HT1080 (cell line): ENCODE measurements at places on chromosomes 1 and 21. TPM values are rescaled to one million over a fixed set of nuclear protein-coding genes. Genes with fewer than 3 reads are reported as not detected.

Gene ERICH3
- total RNA-seq: 0.05 TPM in 1 of 2 replicates, not detected in the other

Gene SPRR1B
- total RNA-seq: not detected in 2 replicates

Gene WDR77
- total RNA-seq: 114 and 129 TPM in 2 replicates

Gene PGLYRP4
- not detected in 2 replicates for total RNA-seq

Gene DNASE2B
- not detected in 2 replicates for total RNA-seq

Gene AZIN2
- 2.3 and 5.5 TPM in 2 replicates for total RNA-seq

Gene FNBP1L
- total RNA-seq: 21.7 and 26.3 TPM in 2 replicates

Gene RBM11
- total RNA-seq: 0.13 TPM in 1 of 2 replicates, not detected in the other

Gene GBP5
- total RNA-seq: 0.13 and 0.18 TPM in 2 replicates

Gene KRTAP6-3
- not detected in 2 replicates for total RNA-seq

Gene USP16
- total RNA-seq: 40.4 and 43.3 TPM in 2 replicates

Gene SLC44A3
- 0.30 and 0.31 TPM in 2 replicates for total RNA-seq

Gene IVL
- total RNA-seq: 0.26 and 0.33 TPM in 2 replicates

Gene CRNN
- not detected in 2 replicates for total RNA-seq

Gene RGS7
- total RNA-seq: 1.8 and 2.1 TPM in 2 replicates

Gene FCRLB
- 15.4 and 17.0 TPM in 2 replicates for total RNA-seq

Gene SMIM1
- total RNA-seq: 0.26 and 1.1 TPM in 2 replicates

Gene GJB3
- total RNA-seq: not detected in 2 replicates

Gene SLC37A1
- 3.2 and 5.9 TPM in 2 replicates for total RNA-seq

Gene LCE3D
- not detected in 2 replicates for total RNA-seq

Gene KPRP
- total RNA-seq: not detected in 2 replicates

Gene LRRC8C
- 10.6 and 11.2 TPM in 2 replicates for total RNA-seq

Gene AMPD1
- total RNA-seq: not detected in 2 replicates

Gene TTC39A
- total RNA-seq: not detected in 2 replicates

Gene USH2A
- total RNA-seq: under 0.01 and 0.02 TPM in 2 replicates

Gene MYBPH
- not detected in 2 replicates for total RNA-seq

Gene FAM151A
- total RNA-seq: not detected in 2 replicates

Gene RNASEL
- 3.2 and 3.5 TPM in 2 replicates for total RNA-seq

Gene SELE
- not detected in 2 replicates for total RNA-seq

Gene HENMT1
- not detected in 2 replicates for total RNA-seq

Gene HTR6
- not detected in 2 replicates for total RNA-seq

Gene CXADR
- 11.7 and 14.3 TPM in 2 replicates for total RNA-seq

Gene TMPRSS2
- not detected in 2 replicates for total RNA-seq

Gene ZYG11A
- 0.35 and 0.47 TPM in 2 replicates for total RNA-seq
